ENCODE measurements at places on chromosomes 2 and 18. TPM values are rescaled to one million over a fixed set of nuclear protein-coding genes. Genes with fewer than 3 reads are reported as not detected.

UBR3 gene
- total RNA-seq = 32.3 TPM

RUFY4 gene
- not detected for total RNA-seq

RAB11FIP5 gene
- 70.5 TPM for total RNA-seq

NT5DC4 gene
- not detected for total RNA-seq

RGPD3 gene
- total RNA-seq = 0.29 TPM

SLC19A3 gene
- 0.29 TPM for total RNA-seq

Measured in smooth muscle cell of trachea (primary cell).